ENCODE measurements at places on chromosomes 3 and 15.

DNA sequence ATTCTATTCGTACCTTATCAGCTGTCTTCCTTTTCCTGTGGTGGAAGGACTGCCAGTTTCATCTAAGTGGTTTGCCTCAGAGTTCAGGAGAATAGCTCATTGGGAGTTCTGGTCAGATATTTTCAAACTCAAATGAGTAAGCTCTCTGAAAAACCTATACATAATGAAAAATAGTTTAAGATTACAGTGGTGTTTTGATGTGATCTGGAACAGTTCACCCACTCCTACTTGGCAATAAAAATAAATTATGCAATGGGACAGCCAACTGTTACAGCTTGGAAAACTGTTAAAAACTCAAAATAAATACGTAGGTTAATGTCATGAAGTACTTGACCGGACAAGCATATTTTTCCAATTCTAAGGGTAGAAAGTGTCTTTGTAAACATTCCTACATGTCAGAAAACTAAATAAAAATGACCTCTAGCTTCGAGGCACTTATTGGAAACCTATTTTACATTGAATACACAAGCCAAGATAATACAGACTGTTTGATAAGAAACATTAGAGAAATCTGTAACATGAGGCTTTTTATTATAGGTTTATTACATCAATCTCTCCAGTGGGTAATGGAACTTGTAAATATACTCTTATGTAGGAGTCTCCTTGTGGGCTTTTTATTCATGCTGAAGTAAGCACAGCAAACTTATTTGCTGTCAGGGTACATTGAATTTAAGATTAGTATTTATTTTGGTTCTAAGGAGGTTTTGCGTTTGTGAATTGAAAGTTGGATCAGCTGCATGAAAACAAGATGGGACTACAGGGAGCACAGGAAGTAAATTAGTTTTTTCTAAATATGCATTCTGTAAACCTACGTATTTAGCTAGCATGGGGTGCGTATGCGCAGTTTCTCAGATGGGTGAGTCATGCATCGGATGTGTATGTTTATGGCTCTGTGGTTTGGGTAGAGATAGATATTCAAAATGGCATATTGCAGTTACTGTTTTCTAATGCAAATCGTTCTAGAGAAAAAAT lies 453.1 kb downstream of the IL5RA start:
- DNase-seq = peak; percentile 98

DNA sequence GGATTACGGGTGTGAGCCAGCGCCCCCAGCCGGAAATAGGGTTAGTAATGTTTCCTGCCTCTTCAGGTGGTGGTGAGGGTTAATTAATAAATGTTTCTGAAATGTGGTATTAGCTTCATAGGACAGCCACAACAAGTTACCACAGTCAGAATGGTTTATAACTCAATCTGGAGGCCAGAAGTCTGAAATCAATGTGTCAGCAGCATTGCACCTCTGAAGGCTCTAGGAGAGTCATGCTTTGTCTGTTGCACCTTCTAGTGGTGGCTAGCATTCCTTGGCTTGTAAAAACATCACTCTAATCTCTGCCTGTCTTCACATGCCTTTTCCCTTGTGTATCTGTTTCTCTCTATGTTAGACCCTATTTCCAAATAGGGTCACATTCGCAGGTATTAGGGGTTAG lies 7.8 kb upstream of the RPSA start:
- no peak for DNase-seq

DNA sequence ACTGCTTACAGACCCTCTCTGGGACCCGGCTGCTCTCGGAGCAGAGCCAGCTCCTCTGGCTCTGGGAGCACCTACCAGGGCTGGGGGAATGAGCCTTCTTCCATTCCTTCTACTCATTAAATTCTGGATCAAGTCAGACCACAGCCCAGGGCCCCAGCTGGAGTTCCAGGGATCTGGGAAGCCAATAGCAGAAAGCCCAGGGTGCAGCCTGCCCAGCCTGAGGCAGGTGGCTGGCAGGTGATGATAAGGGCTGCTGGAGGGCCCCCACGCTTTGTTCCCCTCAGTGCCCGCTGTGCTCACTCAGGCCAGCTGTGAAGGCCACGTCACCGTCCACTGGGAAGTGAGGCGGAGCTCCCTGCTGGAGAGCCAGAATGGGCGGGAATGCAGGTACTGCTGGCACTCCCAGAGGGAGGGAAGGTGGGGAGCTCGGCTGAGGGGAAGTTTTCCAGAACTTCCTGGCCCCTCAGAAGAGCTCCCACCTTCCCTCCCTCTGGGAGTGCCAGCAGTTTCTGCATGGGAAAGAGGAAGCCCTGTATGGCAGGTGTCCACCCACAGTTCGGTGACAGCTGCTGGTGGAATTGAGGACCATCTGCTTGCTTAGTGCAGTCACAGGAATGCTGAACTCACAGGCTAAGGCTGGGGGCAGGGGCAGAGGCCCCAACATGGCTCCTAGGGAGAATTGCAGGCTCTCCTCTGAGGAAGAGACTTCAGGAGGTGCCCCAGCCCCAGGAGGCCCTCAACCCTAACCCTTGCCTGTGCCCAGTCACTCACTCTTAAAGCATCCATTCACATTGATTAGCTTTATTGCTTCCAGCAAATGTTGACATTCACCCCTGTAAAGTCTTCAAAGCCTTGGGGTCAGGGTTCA lies 12.6 kb upstream of the RTP3 start:
- DNase-seq = no peak

- DNase-seq = no peak
Observed at GRCh38 chr15:71385026-71385425, 269.8 kb downstream of the THSD4 start.

GRCh38 chr3:44411031-44411645 lies 66.3 kb downstream of the ZNF445 start:
- no peak for DNase-seq

- no peak for DNase-seq
Observed at GRCh38 chr15:70459312-70459711, 304.0 kb downstream of the UACA start.

DNA sequence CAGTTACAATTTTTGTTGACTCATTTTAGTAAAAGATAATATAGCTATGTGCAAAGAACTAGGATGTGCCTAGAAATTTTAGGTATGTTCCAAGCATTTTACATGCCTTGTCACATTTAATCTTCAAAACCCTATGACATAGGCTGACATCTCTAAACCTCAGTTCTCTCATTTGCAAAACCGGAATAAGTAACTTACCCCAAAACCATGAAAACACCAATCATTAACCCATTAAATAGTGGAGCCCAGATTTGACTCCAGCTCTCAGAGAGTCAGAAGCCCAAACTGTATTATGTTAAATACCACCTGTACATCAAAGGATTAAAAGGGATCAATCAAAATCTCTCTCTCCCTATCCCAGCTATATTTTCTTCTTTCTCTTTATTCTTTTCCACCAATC lies 36.6 kb downstream of the GSK3B start:
- DNase-seq = no peak

DNA sequence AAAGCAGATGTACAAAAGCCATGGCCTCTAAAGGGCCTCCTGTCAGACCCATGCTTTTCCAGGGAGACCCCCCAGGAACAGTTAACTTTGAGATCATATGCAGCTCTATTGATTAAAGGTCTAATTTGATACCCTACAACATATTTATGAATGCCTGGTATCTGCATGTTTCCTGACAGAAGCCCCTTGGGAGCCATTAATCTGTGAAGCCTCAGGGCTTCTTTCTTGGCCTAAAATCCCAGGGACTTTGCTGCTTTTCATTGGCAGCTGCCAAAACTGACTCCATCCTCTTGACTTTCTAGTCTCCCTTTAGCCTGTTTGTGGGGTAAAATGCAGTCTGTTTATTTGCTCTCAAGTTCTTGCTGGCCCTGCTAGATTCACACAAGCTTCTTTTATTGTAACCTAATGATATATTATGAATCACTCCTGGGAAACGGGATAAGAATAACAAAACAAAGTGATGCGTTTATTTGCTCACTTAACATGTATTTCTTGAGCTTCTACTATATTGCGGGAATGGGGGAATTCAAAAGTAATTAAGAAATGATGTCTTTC lies 257.0 kb downstream of the LSAMP start:
- DNase-seq = peak; percentile 4

GRCh38 chr3:169871129-169871886 lies 1.6 kb upstream of the LRRC31 start:
- no peak for DNase-seq

DNA sequence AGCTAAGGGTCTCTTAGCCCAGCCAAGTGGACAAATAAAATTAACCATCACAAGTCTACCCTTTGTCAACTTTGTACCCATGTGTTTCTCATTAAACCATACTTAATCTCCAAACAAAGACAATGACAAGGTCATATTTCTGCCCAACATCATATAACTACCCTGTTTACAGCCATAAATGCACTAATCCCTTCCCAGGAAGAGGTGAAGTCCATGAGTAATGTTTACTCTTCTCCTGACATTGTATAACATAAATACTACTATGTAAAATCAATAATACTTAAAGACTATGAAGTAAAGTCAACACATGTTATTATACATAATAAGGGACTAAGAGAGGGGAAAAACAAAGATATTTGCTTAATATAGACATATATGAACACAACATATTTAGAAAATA lies 38.5 kb upstream of the FAN1 start:
- DNase-seq = no peak
